Spinal cord (tissue), 10 donors: ENCODE measurements at places on chromosomes 13 and 19.

DNA sequence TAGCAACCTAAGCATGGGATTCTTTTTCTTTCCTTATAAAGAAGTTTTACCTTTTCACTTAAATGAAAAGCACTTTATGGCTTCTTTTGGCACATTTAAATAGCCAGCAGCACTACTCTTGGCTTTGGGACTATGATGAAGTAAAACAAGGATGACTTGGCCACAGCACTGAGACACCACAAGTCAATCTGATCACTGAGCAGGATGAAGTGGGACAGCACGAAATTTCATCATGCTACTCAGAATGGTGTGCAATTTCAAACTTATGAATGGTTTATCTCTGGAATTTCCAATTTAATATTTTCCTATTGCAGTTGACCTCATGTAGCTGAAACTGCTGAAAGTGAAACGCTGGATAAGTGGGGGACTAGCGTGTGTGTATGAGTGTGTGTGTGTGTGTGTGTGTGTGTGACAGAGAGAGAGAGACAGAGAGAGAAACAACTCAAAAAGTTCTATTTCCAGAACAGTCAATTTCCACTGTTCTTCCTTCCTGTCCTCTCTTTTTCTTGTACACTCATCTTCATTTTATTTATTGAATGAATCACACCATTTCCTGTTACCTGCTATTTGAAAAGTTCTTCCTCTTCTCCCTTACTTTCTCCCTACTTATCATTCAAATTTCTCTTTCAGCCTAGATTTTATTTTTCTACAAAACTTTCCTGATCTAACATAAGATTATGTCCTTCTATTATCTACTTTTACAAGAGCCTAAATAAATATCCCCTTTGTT, 414.2 kb upstream of the MIR17HG start:
- no peak for DNase-seq

- peak; percentile 48 for DNase-seq
Measured at GRCh38 chr19:42606660-42607351, 12.1 kb upstream of the CEACAM8 start.

DNA sequence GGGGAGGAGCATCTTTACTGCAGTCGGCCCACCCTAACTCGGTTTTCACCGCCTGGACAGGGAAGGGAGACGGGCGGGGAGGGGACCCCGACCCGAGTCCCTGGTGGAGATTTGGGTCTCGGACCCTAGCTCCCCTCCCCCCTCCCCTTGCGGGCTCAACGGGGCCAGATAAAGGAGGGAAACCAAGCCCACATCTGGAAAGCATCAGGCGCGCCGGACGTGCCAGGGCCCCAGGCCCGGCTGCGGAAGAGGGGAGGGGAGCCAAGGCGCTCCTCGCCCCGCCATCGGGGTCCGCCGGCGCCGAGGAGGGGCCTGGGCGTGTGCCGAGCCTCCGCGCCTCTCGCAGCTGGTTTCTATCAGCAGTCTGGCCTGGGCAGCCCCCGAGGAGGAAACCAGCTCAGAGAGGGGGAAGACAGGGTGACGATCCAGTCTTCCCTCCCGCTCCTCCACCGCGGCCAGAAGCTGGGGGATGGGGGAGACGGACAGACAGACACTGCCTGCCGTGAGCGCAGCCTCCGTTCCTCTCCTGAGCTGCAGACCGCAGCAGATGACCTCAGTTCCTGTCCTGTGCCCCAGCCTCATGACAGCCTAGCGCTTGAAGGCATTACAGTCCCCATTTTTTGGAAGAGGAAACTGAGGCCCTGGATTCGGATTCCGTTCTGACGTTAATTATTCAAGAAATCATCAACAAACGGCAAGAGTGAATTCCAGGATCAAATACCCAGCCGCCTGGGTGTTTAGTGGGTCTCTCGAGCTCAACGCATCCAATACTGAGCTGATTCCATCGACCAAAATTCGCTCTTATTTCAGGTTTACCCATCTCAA, 3.6 kb upstream of the GNG8 start:
- no peak for DNase-seq

DNA sequence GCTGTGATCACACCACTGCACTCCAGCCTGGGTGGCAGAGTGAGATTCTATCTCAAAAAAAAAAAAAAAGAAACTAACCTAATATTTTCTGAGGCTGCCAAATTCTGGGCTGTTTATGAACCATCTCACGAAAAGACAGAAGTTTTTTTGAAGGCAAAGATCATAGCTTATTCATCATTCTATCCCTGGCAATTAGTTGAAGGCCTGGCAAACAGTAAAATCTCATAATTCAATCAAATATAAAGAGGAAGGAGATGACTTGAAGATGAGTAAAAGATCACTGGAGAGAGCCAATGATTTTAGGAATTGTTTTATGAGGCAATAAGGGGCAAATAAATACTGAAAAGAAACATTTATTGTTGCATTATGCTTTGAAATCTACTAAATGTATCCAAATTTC, 216.5 kb downstream of the DCLK1 start:
- DNase-seq = peak; percentile 56

DNA sequence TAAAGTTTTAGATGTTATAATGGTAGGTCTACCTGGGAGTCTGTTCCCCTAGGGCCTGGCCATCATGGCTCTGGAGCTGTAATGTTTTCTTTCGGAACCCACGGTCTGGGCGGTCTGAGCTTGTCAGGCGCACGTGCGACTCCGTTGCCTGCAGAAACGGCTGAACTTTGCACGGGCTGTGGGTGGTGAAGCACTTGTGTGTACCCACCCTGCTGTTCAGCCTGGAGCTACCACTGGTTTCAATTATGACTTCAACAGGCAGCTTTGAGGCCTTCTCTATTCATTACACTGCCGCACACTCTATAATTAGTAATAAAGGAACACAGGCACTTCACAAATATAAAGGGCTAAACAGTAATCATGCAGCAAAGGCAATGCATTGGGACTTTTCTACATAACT, 6.0 kb downstream of the PCDH8 start:
- DNase-seq = peak; percentile 50

DNA sequence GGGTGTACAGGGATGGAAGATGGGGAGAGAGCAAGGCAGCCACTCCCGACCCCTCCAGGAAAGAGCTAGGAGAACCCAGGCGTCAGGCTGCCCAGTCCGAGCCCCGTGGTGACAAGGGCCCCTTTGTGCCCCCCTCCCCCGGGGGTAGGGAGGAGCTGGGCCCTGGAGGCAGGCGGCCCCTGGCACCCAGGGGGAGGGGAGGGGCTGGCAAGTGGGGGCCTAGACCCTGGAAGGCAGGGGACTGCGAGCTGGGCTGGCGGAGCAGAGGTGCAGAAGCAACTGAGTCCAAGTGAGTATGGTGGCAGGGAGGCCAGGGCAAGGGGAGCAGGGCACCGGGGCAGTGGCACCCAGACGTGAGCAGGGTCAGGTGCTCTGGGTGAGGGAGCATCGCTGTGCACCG, at the start of gene MAG:
Gene MAG, plus strand, starts transcription at position 246 of the 400 bp plus-strand sequence. CDS start 3,248 bp downstream, outside the sequence.
- DNase-seq = peak; percentile 34

DNA sequence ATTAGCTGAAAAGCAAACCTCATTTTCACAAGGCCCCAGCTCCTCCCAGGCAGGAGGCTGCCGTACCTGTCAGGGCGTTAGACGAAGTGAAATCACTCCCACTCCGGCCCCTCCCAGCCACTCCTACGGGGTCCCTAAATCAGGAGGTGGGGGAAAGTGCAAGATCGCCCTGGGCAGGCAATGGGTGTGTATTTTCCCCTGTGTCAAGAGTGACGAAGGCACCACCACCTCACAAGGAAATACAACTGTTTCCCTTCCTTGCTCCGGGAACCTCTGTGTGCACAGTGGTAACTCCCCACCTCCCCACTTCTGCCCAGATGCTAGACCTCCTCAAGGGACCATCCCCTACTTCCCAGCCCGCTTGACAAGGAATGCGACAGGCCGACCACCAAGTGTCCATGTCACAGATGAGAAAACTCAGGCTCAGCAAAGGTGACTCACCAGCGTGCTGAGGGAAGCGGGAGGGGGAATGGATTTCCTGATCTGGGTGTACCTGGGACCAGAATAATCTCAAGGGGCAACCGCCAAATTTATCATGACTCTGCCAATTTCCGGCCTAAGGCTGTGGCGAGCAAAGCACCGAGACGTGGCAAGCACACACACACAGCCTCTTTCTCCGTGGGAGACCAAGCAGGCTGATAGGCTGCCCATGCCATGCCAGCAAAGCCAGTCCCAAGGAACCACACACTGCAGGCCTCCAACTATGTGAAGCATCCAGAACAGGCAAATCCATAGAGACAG, 7.3 kb downstream of the PPP6R1 start:
- DNase-seq = no peak

DNA sequence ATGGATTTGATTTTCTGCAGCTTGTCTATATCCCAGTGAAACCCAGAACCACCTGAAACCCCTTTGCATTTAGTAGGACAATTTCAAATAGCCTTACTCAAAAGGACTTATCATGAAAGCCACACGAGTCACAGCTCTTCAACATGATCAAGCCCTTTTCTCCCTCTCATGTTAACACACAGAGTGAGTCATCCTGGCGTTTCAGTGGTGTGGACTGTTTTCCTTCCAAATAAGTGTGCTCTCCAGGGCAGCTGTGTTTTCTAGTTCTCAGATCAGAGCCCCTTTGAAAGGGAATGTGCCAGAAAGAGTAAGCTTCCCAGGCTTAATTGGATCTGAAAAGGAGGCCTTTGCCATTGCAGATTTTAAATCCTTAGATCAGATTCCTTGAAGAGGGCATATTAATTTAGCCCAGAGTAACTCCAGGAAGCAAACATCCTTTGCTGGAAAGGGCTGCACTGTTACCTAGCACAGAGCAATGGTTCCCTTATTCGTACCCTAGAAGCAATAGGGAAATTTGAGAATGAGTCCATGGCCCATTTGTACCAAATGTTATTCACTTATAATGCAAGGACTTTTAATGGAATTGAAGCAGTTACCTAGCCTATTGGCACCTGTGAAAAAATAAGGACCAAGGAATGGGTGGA, 51.3 kb downstream of the ERICH6B start:
- DNase-seq = no peak

DNA sequence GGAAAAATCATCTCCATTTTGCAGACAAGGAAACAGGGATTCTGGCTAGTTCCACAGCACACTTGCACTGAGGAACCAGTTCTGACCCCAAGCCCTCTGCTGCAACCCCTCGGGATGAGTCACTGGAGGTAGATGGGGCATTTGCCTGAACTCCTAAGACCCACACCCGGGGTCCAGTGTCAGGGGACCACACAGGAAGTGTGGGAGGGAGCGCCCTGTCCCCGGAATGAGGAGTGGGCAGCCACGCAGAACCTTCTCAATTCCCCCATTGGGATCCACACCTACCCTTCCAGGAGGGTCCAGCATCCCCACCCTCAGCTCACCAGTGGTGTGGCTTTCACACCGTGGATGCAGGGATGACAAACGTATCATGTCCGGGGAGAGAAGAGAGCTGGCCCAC, 62.7 kb downstream of the TSHZ3 start:
- DNase-seq = no peak
